ENCODE measurements at places on chromosomes 11 and 22.

- no peak for DNase-seq
Measured at GRCh38 chr22:27195094-27195493, 537.7 kb downstream of the MIAT start.

DNA sequence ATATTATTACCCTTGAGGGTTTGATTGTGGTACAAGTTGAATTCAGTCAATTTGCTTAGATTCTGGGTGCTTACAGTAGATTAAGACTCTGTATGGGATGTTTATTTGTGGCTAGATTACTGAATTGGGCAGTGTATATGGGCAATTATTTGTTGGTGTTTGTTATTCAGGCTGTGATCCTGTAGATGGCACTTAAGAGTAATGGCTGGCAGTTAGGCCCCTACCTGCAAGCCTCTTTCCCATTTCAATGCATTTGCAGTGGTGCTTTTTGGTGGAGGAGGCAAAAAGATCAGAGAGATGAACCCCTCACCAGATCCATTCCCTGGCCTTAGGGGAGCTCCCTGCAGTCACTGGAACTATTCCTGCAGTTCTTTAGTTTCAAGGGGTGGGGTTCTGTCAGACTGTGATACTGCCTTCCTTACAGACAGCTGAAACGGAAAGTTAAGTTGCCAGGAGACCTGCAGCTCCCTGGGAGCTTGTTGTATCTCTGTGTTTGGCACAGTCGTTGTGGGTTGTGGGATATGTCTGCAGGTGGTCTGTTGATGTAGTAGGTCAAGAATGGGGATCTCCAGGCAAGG, 199.5 kb downstream of the AASDHPPT start:
- peak; percentile 5 for DNase-seq

DNA sequence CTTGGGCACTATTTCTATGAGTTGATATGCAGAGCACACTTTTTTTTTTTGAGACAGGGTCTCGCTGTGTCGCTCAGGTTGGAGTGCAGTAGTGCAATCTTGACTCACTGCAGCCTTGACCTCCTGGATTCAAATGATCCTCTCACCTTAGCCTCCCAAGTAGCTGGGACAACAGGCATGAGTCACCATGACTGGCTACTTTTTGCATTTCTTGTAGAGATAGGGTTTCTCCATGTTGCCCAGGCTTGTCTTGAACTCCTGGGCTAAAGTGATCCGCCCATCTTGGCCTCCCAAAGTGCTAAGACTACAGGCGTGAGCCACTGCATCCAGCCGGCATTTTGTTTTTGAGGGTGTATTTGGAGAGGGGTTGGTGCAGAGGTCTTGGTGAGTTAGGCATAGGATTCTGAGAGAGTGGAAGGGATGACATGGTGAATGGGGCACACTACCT, 29.9 kb upstream of the MTCH2 start:
- no peak for DNase-seq

DNA sequence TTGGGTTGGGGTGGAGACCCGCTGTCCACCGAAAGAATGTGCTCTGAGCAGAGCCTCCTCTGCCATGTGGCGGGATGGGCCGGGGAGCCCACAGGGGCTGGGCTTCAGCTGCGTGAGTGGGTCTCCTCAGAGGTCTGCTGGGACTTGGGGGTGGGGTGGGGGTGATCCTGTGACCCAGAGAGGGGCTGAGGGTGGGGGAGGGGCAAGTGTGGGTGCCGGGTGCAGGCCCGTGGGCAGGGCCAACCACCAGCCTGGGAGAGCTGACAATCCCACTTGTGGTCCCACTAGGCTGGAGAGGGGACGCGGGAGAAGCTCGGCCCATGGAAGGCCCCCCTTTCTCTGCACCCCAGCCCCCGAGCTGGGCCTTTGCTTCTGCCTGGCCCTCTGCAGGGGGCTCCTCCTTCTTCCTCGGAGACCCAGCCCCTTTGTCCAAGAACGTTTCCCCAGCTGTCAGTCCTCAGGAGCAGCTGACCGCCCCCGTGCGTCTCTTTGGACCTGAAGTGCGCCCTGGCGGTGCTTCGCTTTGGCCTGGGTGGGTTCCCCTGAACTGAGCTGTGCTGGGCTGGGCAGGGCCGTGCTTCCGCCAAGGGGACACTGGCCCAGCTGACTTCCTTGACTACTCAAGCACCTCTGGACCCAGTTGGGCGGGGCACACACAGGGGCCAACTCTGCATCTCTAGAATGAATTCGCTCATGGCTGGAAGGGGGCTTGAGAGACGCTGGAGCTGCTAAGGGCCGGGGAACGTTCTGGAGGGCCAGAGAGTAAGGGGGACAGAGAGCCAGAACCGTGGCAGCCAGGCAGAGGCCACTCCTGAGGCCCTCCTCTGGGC, 30.2 kb downstream of the OSBPL5 start:
- DNase-seq, result no peak

- DNase-seq, result peak; percentile 30
Measured at GRCh38 chr11:19244621-19245020, 3.9 kb upstream of the E2F8 start.

- no peak for DNase-seq
Measured at GRCh38 chr11:84173078-84173477, 886.9 kb upstream of the CCDC90B start.

DNA sequence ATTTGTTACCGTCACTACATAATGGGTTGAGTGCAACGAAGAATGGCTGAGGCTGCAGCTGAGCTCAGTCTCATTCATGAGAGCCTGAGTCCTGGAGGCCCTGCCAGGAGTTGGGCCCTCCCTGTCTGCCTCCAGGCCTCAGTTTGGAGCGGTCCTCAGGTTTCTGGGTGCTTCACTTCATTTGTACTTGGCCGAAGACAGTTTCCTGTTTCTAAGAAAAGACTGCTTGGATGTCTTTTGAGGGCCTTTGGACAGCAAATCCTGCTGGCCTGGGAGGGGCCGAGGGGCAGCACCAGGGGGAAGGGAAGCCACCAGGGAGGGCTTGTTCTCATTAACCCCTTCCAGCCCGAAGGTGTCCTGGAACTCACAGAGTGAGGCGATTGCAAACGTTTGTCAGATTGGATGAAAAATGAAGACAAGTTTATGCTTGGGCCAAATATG, 163.1 kb downstream of the ETS1 start:
- no peak for DNase-seq

DNA sequence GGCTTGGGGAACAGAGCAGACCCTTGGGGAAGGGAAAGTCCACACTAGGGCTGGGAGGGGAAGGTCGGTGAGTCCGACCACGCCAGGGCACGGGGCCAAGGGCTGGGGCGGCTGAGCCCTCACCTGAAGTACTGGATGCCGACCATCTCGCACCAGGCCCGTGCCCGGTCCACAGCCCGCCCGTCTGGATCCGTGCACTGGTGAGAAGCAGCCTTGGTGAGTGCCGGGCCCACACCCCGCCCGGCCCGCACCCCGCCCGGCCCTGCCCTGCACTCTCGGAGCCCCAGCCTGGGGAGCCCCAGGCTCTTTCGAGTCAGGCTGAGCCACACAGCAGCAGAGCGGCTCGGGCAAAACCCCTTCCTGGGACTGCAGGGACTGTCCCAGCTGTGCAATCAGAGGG, 1.9 kb upstream of the BAIAP2L2 start:
- no peak for DNase-seq

DNA sequence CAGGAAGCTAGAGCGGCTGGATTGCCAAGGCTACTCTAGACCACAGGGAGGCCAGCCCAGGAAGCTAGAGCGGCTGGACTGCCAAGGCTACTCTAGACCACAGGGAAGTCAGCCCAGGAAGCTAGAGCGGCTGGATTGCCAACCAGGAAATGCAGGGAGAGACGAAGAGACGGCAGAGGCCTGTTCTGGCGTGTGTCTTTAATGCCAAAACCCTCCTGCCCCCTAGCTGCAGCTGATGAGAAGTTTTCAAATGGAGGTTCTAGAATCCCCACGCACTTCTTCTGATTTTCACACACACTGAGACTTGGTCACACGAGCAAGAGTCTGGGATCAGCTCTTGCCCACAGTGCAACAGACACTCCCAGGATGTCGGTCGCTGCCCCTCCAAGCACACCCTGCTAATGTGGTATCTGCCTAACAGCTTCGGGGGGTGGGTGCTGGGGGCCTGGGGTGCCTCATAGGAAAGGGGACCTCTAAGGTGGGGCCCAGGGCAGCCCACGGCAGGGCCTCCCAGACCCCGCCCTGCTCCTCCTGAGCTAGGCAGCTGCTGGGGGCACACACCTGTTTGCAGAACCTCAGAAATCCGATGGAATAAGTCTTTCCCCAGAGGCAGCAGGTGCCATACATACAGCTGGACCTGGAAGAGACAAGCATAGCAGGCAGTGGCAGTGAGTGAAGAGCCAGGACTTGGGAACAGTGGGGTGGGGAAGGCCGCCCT, 28.5 kb downstream of the MAFF start:
- no peak for DNase-seq

GRCh38 chr11:129443276-129443675, 67.6 kb downstream of the BARX2 start:
- DNase-seq, result no peak

- DNase-seq, result no peak
Measured at GRCh38 chr11:118071416-118072030, 5.4 kb upstream of the TMPRSS4 start.

DNA sequence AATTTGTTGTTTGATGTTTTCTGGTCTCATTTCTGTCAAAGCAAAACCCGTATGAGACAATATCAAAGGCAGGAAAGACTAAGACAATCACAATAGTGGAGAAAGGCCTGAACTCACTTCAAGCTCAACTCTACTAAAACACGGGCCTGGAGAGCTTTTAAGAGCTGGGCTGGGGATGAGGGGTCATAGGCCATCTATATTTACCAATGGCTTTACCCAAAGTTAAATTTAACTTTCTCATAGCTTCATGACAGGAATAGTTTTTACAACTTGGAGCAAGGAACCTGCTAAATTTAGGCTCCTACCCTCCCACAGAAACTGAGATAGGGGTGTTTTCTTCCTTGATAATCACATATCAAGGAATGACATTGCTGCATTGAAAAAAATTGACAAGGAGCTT, 223.4 kb upstream of the CHORDC1 start:
- DNase-seq, result no peak

DNA sequence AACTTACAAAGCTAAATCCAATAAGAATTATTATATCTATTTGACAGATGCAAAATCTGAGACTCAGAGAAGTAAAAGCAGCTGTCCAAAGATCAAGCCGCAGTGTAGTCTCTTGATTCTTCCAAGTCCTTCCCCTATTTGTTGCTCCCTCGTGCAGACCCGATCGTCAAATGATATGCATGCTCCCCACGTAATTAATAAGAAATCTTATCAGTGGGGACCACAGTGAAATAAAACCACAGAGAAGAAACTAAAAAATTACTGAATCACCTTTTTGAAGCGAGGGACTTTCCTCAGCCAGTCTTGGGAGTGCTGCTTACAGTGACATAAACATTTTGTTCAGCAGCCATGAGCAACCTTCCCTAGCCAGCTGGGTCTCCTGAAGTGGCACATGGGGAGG, 64.6 kb downstream of the SERGEF start:
- no peak for DNase-seq

DNA sequence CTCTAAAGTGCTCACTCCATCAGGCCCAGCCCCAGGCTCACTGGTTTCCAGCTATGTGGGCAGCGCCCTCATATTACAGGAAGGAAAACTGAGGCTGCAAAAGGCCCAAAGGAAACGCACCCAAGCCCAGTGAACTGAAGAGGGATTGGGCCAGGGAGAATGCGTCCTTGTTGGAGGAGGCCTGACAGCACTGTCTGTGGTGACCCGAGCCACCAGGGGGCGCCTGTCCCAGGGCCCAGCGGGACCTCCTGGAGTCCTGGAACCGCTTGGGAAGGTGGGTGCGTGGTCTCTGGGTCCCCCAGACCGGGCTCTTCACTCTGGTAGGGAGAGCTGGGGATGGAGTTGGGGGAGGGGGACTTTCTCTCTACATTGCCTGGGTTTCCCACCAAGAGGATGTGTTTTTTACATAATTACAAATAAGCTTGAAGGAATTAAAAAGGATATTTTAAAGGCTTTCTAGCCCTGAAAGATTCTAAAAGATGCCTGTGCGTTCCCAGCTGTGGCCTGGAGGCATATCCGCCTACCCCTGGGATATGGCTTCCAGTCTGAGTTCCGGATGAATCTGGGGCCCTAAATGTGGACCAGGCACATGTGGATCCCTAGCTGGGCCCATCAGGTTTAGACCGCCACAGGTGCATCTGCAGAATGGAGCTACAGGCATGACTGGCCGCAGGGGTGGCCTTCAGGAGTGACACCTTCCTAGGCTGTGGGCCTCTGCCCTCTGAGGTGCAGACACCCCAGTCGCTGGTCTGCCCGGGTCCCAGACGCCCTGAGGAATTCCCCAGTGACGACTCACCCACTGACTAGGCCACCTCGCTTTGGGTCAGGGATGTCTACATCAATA, 4.2 kb downstream of the SPI1 start:
- peak; percentile 73 for DNase-seq

GRCh38 chr11:68340003-68340767, 27.8 kb downstream of the LRP5 start:
- DNase-seq, result no peak

- DNase-seq, result no peak
Measured at GRCh38 chr22:39388261-39389011, 11.1 kb upstream of the TAB1 start.

- DNase-seq, result no peak
Measured at GRCh38 chr11:13927481-13927880, 35.0 kb upstream of the SPON1 start.

GRCh38 chr11:61762223-61762615, 9.8 kb downstream of the MYRF start:
- no peak for DNase-seq

- no peak for DNase-seq
Measured at GRCh38 chr11:126502159-126502558, 146.7 kb downstream of the ST3GAL4 start.

DNA sequence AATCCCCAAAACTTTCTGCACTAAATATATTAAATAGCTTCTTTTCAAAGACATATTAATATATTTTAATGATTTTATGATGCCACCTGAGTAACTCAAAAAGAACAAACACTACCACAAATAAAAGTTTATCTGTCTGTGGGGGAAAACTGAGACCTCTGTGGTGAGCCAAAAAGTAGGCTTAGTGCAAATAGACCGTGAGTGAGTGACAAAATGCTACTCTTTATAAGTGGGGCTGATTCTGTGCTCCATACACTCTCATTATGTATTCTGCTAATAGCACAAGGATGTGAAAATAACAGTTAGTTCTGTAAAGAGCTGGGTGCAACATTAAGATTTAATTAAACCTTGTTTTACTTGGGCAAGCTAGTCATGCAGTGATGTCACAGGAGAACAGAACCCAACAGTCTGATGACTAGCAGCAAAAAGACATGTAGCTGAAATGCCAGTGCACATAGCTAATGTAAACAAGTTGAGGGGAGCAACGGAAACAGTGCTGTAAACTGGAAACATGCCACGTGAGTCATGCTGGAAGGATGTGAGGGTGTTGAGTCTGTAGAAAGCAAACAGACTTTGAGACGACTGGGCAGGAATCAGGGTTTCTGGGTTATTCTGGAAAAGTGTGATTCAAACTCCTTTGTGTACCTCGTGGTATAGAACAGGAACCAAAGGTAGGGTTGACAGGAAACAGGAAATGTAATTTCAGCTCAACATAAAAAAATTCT, 1130.4 kb downstream of the LRRC4C start:
- DNase-seq, result peak; percentile 97

- no peak for DNase-seq
Measured at GRCh38 chr11:122277493-122277892, 161.5 kb upstream of the BLID start.

GRCh38 chr11:34495724-34496377, 17.7 kb downstream of the ELF5 start:
- no peak for DNase-seq

GRCh38 chr11:76212086-76213035, 6.1 kb upstream of the WNT11 start:
- no peak for DNase-seq
